ENCODE measurements at places on chromosomes 1 and 21.

DNA sequence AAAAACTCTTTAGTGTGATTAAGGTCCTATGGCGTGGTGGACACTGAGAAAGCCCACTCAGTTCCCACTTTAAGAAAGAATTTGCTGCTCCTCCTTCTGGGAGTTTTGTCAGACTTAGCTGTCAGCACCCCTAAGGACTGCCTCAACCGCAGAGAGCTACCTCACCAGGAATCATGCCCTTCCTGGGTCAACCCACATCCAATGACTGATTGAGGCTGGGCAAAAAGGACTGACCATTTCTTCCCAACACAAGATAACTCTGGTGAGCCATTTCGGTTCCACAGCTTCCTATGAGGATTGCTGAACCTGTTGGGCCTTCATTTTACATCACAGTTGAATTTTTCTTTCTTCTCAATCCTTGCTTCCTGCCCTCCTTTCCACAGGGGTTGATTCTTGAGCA lies 197.9 kb downstream of the NCAM2 start:
- DNase-seq = no peak

DNA sequence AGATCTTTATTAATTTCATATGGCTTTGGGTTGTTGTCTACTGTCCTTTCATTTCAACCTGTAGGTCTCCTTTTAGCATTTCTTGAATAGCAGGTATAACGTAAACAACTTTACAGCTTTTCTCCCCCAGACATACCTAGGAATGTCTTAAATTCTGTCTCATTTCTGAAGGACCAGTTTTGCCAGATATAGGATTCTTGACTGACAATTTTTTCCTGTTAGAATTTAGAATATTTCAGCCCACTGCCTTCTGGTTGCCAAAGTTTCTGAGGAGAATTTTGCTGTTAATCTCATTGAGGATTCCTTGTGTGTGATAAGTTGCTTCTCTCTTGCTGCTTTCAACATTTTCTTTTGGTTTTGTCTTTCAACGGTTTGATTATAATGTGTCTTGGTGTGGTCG lies 60.1 kb downstream of the CCDC30 start:
- no peak for DNase-seq

GRCh38 chr1:37151789-37152188 lies 117.5 kb upstream of the GRIK3 start:
- no peak for DNase-seq

GRCh38 chr1:110053552-110054428 lies 16.7 kb downstream of the ALX3 start:
- peak; percentile 78 for DNase-seq

DNA sequence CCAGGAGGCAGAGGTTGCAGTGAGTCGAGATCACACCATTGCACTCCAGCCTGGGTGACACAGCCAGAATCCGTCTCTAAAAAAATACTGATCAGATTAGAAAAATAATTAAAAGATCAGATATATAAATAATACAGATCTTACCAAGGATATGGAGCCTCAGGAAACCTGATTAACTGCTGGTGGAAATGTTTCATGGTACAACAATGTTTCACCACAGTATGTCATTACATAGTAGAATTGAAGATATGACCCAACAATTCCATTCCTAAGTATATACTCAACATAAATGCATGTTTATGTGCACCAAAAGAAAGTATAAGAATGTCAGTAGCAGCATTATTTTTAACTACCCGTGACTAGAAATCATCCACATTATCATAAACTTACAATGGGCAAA lies 41.7 kb downstream of the CD53 start:
- DNase-seq = no peak

DNA sequence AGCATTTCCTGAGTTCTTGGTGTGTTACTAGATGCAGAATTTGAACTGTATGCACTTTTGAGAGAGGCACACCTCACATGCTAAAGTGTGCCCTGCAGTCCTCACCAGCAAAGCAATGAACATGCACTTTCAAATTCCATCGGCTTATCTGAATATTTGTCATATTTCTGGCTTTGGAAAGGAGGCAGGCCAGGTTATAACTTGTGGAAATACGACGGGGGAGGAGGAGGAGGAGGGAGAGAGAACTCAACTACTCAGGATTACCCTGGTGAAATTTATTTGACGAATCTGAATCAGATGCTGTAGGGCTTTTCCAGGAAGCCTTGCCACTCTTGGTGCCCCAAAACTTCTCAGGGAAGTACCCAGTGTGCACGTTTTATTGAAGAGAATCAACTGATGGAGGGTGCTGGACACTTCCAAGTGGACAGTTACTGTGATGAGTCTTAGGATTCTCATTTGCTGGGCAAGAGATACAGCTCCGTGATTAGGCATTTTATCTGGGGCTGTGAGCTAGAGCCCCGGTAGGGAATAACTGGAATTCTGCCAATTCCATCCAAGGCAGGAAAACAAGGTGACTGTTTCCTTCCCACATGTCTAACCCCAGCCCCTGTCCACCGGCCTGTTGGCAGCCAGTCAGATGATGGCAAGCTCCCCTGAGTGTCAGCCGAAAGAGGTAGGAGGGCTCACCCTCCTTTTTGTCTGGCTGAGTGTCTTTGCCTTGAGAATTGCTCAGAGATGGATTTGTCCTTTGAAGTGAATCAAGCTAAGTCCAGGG lies 3.8 kb downstream of the PDPN start:
- no peak for DNase-seq

- peak; percentile 59 for DNase-seq
Observed at GRCh38 chr1:228394571-228395394, 11.9 kb downstream of the TRIM11 start.
